ENCODE measurements at places on chromosomes 4 and X. TPM values are rescaled to one million over a fixed set of nuclear protein-coding genes. Genes with fewer than 3 reads are reported as not detected.

- DNase-seq = no peak
Measured at GRCh38 chrX:13721819-13722519, 12.5 kb downstream of the TRAPPC2 start.

GRCh38 chrX:20594985-20595384 is 328.3 kb upstream of the RPS6KA3 start:
- no peak for DNase-seq

The ARAP2 gene
- total RNA-seq = 62.1 TPM

DNA sequence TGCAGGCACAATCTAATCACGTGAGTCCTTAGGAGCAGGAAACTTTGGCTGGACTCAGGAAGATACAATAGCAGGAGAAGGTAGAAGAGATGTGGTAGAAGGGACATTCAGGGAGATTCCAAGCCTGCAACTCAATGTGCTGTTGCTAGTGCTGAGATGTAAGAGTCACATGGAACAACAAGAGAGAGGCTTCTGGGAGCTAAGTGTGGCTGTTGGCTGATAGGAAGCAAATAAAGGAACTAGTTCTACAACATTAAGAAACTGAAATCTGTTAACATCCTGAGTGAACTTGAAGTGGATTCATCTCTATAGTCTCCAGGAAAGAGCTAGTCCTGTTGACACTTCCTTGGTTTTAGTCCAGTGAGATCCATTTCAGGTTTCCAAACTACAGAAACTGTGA is 1207.4 kb downstream of the ADGRL3 start:
- DNase-seq = no peak

The MAB21L2 gene
- not detected for total RNA-seq

The SCARB2 gene
- total RNA-seq = 190 TPM

DNA sequence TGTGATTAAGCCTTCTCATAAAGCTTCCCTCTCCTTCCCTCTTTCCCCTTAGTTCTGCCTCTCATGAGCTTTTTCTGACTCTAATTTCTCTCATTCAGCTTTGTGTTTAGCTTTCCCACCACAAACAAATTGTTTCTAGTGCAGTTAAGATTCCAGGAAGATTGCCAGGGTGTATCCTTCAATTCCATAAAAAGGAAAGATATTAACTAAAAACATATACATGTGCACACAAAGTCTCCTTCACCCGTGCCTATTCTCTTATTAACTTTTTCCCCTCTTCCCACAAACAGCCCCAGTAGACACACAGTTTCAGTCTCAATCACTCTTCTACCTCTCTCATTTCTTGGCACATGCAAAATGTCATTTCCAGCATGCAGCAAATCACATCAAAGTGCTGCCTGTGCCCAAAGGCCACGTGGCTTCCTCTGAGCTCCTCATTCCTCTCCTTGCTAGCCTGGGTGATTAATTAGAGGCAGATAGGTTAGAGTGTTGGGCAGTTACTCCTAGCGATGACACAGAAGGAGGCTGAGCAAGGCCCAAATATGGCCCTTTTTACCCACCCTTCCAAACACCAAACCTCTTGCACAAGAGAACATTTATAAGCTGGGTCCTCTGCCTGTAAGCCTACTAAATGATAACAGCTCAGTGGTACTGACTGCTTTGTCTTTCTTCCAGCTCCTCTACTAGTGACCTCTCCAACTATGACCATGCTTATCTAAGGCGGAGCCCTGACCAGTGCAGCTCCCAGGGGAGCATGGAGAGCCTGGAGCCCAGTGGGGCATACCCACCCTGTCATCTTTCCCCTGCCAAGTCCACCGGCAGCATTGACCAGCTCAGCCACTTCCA is 159.6 kb downstream of the SOWAHB start:
- DNase-seq = no peak

DNA sequence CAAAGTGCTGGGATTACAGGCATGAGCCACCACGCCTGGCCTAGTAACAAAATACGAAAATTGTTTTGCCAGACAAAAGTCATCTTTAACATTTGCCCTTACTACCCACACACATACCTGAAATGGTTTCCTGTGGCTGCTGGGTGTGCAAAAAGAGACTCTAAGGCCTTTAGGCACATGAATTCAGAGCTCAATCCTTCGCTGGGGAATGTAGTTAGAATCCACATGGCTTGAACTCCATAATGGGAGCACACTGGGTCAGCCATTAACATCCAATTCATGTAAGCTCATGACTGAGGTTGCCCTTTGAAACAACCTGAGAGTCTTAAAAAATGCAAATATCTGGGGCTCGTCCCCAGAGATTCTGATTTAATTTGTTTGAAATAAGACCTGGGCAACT is 87.8 kb downstream of the HPGD start:
- DNase-seq = no peak

DNA sequence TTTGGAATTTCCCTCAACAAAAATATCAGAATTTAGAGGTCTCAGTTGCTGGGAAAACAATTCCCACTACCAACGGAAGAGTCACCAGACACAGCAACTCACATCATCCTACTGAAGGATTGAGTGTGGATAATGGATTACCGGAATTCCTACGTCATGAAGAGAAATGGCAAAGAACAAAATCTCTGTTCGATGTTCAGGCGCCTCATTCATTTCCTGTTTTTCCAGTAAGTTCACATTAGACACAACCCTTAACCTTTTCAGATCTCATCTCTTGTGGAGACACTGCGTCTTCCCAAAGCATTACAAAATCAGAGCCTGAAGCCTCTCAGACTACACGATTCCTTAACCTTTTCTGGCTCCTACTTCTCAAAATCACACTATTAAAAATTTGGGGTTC is 58.5 kb upstream of the CPEB2 start:
- DNase-seq = no peak

DNA sequence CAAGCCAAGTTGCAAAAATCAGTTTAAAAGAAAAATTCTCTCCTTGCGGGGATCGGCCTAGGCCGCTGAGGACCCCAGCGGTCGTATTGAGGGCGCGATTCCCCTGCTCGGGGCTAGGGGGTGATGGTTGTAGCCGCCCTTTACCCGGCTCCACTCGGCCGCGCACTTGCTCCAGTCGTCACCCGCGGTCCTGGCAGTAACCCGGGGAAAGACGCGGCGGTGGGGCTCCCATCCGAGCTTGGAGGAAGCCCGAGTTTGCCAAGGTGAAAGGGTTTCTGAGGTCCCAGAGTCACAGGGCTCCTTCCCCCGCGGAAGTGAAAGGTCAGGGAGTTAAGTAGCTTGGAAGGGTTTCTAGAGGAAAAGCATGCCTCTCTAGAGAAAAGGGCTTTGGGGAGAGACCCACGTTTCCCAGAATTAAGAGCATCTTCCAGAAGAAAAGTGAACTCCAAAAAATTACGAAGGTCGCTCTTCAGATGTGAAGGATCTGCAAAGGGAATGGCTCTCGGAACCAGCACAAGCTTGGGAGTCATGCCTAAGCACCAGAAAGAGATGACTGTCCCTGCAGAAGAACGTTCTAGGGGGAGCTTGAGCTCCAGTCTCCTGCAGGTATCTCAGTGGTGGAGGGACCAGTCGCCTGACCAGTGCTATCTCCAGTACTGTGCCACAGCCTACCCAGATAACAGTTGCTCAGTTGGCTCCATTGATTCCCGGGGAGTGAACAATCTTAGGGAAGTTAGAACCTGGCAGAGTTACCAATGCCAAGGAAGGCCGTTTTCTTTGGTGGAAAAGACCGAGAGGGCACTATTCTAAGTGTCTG is 875 bp downstream of the LAP3 start:
- peak; percentile 48 for DNase-seq

The LAP3 gene
- 84.9 TPM for total RNA-seq
